ENCODE measurements at places on chromosomes 2 and 18. TPM values are rescaled to one million over a fixed set of nuclear protein-coding genes. Genes with fewer than 3 reads are reported as not detected.

- DNase-seq: no peak
Measured at GRCh38 chr18:9925369-9925768, 11.6 kb downstream of the VAPA start.

- no peak for DNase-seq
Measured at GRCh38 chr18:48064978-48065600, 134.6 kb upstream of the SMAD2 start.

GRCh38 chr2:100629309-100629708, 66.5 kb downstream of the PDCL3 start:
- DNase-seq: no peak

DNA sequence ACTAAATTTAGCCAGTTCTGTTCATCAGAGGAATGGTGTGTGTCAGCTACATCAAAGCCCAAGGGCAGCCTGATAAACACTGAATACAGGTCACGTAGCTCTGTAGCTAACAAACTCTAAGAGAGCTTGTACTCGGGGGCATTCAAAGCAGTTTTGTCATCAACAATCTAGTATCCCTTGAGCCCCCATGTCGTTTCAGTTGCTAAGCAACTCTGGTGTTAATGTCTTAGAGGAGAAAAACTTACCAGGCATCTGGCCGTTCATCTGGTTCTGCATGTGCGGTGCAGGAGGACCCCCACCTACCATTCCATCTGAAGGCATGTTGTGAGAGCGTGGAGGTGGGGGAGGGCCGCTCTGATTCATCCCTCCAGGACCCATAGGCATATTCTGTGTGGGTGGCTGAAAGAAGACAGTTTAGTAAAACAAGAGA, 33.1 kb downstream of the SS18 start:
- no peak for DNase-seq

GRCh38 chr18:5416112-5416511, 120.6 kb upstream of the ZBTB14 start:
- DNase-seq: no peak

GRCh38 chr2:179021258-179021657, 28.7 kb downstream of the CCDC141 start:
- no peak for DNase-seq

- peak; percentile 75 for DNase-seq
Measured at GRCh38 chr18:50460716-50461115, 85.9 kb downstream of the SKA1 start.

- DNase-seq: no peak
Measured at GRCh38 chr18:79690071-79690470, 10.5 kb downstream of the CTDP1 start.

- DNase-seq: no peak
Measured at GRCh38 chr2:201709747-201710146, 11.3 kb upstream of the MPP4 start.

DNA sequence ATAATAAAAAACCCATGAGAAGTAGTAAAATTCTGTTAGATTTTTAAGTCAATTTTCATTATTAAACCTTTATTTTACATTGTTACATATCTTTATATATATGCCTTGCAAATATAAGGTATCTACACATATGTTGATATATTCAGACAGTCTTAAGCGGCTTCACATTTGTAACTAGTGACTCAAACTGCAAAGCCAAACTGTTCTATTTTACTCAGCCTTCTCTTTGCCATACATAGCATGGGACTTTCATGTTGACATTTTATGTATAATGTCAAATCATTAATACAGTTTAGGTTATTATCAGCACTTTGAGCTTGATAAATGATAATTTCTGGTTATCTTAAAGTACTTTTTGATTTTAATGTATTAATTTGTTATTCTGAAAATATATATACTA, 125.0 kb upstream of the WDSUB1 start:
- DNase-seq: no peak

Gene RAB17
- total RNA-seq: 0.36 TPM

Gene C2orf78
- total RNA-seq: not detected

Gene CACNB4
- total RNA-seq: 75.6 TPM

Gene CFC1
- 1.3 TPM for total RNA-seq

Gene ALKAL2
- total RNA-seq: 2.4 TPM

DNA sequence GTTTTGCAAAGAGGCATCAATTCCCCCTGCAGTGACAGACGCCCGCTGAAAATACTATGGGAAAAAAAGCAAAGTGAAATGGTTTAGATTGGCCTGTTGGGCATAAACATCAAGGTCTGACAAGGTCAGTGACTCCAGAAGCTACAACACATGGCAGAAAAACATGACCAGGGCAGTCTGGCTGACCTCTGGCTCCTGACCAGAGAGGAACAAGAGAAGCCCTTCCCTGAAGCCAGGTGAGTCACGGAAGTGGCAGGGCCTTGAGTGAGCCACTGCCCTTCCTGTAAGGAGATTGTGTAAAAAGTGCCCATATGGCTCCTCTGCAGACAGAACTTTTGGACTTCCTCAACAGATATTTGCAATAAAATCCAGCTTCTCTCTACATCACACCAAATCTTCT, 72.0 kb downstream of the DNER start:
- no peak for DNase-seq

- DNase-seq: no peak
Measured at GRCh38 chr2:71748227-71748626, 294.9 kb downstream of the DYSF start.

Gene NLRC4
- 0.36 TPM for total RNA-seq

Gene DCDC2C
- total RNA-seq: not detected

- no peak for DNase-seq
Measured at GRCh38 chr2:27965841-27966240, 75.3 kb downstream of the BABAM2 start.

Gene RGPD3
- total RNA-seq: 0.82 TPM

DNA sequence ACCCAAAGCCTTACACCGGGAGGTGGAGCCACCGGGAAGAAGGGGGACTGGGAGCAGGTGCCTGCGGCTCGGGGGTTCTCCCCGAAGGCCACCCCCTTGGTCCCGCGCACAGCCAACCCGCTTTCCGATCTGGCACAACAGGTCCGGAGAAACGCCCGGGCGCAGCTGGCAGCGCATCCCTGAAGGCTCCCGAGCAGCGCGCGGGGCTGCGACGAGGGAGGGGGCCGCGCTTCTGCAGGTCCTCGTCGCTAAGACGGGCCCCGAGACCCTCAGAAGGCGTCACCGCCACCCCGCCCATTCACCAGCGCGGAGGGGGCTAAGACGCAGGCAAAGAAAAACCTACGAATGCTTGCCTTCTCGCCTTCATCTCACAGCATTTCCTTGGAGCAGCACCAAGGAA, 1.8 kb downstream of the CBLN2 start:
- no peak for DNase-seq

Gene SKOR2
- total RNA-seq: 19.9 TPM

Gene SPP2
- total RNA-seq: not detected

GRCh38 chr18:5334456-5335075, 39.0 kb upstream of the ZBTB14 start:
- DNase-seq: no peak

DNA sequence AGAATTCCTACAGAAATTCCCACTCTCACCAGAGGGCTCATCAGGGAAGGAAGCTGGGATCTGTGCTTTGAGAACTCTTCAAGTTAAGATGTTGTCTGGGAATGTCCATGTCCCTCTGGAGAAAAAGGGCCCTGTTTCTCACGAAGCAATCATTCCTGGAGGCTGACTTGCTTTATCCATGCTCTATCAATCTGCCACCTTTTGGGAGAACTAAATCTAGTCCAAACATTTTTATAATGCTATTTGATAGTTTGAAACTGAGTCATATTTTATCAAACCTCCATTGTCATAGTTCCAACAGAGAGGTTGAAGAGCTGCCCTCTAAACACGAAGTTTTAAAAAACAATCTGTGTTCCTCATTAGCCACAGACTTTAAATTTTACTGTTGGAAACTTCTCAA, 219.2 kb downstream of the MTX2 start:
- DNase-seq: no peak

Gene ATOH8
- 13.2 TPM for total RNA-seq

Gene ALPG
- not detected for total RNA-seq

DNA sequence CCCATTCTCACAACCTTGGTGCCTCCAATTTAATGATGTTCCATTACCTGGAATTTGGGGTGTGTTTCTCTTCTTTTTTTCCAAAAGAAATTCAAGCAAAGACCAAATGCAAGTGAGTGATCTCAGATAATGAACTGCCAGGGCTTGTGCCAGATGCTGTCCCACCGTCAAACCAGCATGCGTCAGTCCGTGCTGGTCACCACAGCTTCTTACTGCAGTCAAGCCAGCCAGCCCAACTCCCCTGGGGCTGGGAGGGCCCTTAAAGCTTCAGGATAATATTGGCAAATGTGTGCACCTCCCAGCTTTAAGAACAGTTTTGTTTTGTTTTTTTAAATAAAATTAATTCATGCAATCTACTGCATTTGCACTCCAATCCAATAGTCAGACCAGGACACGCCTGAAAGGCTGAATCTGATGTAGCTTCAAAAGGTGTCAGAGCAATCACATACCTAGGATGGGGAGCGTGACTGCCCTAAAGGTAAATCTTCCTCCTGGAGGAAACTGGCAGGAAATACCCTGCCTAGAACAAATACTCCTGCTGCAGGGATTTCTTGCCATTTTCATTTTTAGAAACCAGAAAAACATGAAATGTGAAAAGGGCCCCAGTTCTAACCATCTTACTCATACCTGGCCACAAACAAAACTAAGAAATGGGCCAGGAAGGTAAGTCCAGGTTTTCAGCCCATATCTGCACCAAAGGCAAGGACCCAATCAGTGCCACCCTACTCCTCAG, 26.8 kb upstream of the SP3 start:
- DNase-seq: no peak

GRCh38 chr2:223641082-223641481, 38.9 kb upstream of the SCG2 start:
- DNase-seq: no peak

DNA sequence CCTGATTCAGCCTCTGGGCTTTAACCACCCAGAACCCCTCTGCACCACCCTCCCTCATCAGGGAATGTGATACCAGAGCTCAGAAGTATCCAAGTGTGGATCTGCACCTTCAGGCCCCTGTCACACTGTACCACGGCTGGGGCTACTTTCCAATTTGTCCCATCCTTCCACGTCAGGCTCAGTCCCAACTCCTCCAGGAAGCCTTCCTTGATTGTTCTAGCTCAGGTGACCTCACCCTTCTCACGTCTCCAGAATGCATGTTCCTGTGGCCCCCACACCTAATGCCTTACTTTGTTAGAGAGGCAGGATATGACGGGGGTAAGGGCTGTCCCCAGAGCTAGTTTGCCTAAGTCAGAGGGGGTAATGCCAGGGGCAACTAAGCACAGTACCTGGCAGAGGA, 134.3 kb downstream of the TFCP2L1 start:
- DNase-seq: no peak

DNA sequence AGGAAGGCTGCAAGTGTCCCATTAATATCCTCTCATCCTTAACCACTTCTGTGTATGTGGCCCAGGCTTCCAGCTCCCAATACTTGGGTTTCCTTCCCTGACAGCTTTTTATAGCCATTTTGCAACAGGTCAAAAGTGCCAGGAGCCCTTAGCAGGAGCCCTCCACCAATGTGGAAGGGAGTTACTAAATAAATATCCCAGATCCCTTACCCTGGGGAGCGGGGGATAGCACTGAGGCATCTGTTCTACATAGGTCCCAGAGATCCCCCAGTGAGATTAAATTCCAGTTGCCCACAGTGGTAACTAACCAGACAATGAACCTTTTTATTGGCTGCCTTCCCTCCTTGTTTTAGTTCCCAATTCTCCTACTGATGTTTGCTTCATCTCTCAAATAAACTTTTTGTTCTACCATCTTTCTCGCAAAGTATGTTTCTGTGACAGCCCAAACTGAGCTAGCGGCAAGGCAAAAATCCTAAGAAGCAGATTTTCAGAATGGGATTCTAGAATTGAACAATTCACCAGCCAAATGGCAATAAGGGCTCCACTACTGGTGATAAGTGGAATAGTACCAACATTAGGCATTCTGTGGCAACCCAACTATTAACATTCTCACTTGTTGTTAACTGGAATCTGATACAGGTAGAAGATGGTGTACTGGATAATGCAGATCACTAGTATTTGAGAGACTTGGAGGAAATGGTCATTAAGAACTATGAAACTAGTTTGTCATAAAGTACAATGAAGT, 83.9 kb upstream of the MAPRE2 start:
- DNase-seq: no peak

Gene MFF
- total RNA-seq: 101 TPM

Gene EHD3
- 11.8 TPM for total RNA-seq

DNA sequence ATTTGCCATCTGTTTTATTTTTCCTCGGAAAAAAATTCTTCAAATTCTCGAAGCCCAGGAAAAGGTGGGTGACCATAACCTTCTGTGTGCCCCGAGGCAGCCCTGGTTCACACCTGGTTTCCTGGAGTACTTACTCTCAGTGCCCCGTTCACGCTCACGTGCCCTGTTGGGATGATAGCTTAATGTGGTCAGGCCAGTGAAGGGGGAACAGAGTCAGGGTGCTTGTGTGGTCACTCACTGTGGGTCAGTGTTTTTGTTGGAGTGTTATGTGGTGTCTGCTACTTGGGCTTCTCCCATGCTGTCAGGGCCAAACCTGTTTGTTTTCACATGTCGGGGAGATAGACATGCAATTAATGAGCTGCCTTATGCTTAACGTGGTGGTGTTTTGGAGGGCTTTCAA, 78.1 kb downstream of the MAP4K4 start:
- DNase-seq: no peak

GRCh38 chr2:135931776-135932443, 53.5 kb downstream of the DARS1 start:
- no peak for DNase-seq

DNA sequence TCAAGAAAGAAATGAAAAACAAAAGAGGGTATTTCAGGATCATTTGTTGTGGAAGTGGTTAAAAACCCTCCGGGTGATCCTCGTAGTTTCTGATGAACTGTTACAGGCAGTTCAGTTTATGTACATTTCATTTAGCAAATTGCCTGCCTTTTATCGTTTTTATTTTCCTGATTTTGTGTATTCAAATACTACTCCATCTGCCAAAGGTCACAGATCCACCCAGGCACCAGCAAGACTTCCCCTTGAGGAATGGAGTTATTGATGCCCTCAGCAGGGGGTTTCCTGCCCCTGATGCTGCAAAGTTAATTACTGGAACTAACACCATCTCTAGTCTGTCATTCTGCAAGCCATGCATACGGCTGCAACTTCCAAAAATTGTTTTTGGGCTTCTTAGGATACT, 641.9 kb downstream of the SLC4A3 start:
- no peak for DNase-seq

DNA sequence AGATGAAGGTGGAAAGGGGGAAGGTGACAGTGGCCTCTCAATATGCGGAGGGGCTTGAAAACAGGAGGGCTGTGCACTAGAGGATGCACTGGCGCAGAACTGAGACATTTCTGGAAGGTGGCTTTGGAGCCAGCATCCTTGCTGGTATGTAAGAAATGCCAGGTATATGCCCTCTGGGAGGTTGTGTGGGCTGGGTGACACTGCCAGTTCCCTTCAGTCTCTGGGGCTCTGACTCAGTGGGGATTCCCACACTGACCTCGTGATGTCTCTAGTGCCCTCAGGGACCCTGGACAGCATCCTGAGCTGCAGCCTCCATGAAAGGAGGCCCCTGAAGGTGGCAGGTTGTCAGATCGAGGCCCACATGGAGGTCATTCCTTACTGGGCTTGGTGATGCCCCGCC, 74.0 kb downstream of the AGAP1 start:
- no peak for DNase-seq

GRCh38 chr18:26205318-26205717, 20.9 kb upstream of the TAF4B start:
- DNase-seq: no peak

Gene TMEM182
- total RNA-seq: 5.8 TPM

- DNase-seq: no peak
Measured at GRCh38 chr18:55856229-55856628, 268.2 kb upstream of the TCF4 start.
